ENCODE measurements at places on chromosomes 2 and 18. TPM values are rescaled to one million over a fixed set of nuclear protein-coding genes. Genes with fewer than 3 reads are reported as not detected.

DNA sequence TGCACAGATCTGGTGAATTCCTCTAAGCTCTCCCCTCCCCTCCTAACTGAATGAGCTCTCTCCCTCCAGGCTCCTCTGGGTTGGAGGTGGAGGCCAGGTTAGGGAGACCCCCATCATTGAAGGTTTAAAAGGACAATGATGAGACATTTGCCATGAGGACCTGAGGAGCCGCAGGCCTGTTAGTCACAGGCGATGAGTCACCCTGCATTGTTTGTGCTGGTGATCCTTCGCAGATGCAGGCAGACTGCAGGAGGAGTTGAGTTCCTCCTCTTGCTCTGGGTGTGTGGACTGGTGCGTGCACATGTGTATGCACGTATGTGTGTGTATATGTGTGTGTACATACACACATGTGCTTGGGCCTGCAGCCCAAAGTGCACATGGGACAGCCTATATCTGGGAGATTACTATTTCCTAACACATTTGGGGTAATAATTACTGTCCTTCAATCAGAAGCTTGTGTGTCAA, 42.0 kb downstream of the MCFD2 start:
- peak; percentile 73 for DNase-seq

DNA sequence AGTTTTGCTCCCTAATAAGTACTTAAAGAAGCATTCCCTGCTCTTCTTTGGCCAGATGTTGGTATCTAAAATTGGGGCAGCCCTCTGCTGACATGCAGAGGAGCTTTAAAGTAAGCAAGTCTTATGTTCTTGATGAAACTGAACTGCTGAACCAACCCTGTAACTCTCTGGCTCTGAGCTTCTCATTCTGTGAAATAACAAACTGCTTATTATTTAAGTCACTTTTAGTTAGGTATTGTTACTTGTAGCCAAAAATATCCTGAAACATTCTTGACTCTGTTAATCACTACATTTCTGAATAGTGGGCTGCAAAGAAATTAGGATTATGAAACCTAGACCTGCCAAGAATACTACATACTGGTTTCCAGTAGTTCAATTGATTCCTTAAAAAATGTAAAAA, 15.5 kb downstream of the PPP3R1 start:
- DNase-seq: no peak

- DNase-seq: no peak
Observed at GRCh38 chr18:77082316-77082955, 50.1 kb downstream of the MBP start.

- DNase-seq: no peak
Observed at GRCh38 chr2:72913486-72914205, 3.7 kb upstream of the EMX1 start.

DNA sequence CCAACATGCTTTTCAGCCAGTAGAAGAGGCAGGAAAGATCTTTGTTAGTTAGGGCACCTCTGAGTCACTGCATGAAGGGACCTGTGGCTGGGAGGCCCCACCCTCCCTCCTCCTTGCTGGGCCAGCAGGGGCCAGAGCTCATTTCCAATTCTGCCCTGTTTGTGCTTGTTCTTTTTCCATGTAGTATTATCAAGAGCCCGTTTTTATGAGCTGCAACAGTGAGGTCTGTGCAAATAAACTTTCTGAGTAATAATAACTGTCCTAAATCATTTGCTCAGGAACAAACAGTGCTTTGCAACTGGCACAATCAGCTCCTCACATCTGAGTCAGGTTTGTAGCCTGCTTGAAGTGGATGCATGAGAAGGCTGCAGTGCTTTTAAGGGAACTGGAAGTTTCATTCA, 128.0 kb downstream of the ARL4C start:
- peak; percentile 55 for DNase-seq

DNA sequence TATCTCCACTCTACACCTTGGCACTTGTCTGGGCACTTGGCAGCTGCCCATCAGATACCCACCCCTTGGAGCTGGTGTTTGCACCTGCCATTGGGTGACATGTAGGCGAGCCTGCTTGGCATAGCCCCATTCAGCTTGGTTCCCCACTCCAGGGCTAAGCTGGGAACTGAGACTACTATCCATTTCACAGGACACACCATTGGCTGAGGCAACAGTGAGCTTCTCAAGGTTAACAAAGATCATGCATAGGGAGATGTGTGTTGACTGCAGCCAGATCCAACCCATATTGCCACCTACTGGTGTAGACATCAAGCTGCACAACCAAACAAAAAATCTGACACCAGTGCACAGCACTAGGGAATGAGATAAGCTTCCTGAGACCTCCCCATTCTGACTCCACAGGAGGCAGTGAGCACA, 1389.8 kb upstream of the TMEFF2 start:
- no peak for DNase-seq

DNA sequence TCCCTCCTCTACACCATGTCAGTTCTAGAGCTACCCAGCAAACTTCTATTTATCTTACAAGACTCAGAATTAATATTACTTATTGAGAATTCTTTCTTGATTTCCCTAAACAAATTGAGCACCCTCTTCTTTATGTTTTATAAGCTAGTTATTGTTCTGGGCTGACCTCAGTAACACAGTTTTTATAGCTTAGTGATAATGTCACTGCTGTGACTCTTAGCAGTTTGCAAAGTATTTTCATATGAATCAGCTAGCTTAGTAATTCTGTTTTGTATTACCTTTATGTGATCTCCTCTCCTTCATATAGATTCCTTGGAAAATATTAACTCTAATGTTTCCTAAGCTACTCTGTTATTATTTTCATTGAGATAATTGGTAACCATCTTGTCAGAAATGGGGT, 114.9 kb downstream of the PMS1 start:
- DNase-seq: no peak

GRCh38 chr2:217951091-217951490, 51.7 kb downstream of the TNS1 start:
- DNase-seq: no peak

- DNase-seq: no peak
Observed at GRCh38 chr2:180690611-180691010, 289.8 kb upstream of the UBE2E3 start.

DNA sequence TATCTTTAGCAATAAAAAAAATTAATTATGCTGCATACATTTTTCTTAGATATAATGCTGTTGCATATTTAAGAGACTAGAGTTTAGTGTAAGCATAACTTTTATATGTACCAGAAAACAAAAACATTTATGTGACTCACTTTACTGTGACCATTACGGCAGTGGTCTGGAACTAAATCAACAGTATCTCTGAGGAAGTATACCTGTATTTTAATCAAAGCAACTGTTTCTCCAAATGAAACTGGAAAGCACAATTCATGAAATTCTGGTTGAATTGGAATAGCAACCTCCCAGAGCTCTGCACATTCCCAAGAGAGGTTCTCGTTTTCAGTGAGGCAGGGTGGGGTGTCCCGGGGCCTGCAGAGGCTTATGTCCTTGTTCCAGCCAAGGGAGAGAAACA, 112.2 kb upstream of the TACR1 start:
- no peak for DNase-seq

- DNase-seq: no peak
Observed at GRCh38 chr2:142234741-142235140, 103.9 kb upstream of the LRP1B start.

DNA sequence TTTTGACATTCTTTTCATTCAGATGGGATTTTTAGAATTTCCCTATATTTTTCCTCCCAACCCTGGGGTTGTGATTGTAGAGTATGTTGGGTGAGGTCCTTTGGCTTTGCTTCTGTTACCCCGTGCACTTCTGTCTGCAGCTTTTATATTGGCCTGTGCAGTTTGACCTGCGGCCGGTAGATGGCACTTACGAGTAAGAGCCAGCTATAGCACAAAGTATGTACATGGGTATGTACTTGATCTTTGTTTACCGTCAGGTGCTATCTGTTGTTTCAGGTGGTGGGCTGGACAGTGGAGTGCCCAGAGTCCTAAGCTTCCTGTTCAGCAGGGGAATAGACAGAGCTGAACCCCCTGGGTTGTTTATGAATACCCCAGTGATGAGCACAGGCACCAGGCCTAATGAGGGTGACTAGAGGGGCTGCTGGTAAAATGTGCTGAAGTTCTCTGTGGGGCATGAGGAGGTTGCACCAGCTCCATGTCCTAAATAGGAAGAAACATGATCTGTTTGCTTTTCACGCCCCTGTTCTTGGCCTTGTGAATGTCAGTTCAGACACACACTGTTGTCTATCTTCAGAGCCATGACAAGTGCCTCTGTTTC, 58.9 kb upstream of the THUMPD2 start:
- DNase-seq: no peak

GRCh38 chr2:232340171-232340935, 38.2 kb upstream of the ALPP start:
- DNase-seq: no peak

GRCh38 chr2:163121483-163121882, 282.9 kb upstream of the KCNH7 start:
- DNase-seq: no peak

ANXA4 gene
- total RNA-seq: 109 TPM

GCG gene
- 17.6 TPM for total RNA-seq

DSG4 gene
- total RNA-seq: not detected

L3MBTL4 gene
- total RNA-seq: 0.20 TPM

ITPRIPL1 gene
- 0.41 TPM for total RNA-seq

All from transverse colon (tissue), 4 donors.